ENCODE measurements at places on chromosomes 7 and 10. TPM values are rescaled to one million over a fixed set of nuclear protein-coding genes. Genes with fewer than 3 reads are reported as not detected.
A peak's percentile ranks its signal among the peaks of the same experiment; 100 is the strongest.

- DNase-seq = peak; percentile 58
These were observed 6.5 kb downstream of the HIPK2 start for GRCh38 chr7:139771001-139771956.

- DNase-seq = peak; percentile 44
These were observed 101.1 kb upstream of the PPIF start for GRCh38 chr10:79246209-79246581.

DNA sequence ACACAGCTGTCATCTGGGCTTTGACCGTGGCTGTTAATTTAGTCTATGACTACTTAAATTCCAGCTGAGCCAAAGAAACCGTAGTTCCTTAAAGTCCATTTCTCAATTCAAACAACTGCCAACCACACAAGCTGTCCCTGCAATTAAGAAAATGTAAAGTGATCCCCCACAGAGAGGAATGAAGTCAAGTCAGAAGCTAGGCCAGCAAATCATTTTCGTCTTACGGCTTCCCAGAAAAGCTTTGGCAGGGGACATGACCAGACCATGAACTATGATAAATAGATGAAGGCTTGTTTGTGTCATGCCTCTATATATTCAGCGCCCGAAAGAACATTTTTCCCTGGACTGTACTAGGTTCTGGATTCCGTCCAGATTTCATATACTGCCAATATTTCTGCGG lies 54.6 kb downstream of the HACD1 start:
- DNase-seq = peak; percentile 58

GRCh38 chr7:68833422-68833821 lies 764.9 kb upstream of the AUTS2 start:
- no peak for DNase-seq

DNA sequence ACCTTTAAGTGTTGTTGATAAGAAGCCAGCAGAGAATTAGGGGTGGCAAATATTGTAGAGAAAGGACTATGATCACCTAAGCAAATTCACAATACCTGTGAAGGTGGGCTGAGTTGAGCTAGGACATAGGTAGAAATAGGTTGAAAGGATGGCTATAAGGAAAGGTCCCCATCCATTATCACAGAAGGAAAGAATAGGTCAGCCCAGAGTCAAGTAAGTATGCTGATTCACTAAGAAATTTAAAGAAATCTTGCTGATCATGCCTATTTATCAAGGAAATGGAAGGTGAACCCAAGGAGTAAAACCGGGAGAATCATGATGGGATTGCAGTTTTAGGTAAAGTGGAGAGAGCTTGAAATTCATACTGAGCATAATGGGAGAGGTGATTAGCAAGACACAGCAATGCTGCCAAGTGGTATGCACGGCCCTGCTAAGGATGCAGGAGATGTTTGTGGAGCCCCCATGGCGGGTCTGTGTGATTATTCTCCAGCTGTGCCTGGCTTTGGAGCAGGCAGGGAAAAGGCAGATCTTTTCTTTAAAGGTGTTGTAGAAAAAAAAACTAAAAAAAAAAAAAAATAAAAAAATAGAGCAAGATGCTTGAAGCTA lies 399.4 kb downstream of the PLXDC2 start:
- DNase-seq = no peak

DNA sequence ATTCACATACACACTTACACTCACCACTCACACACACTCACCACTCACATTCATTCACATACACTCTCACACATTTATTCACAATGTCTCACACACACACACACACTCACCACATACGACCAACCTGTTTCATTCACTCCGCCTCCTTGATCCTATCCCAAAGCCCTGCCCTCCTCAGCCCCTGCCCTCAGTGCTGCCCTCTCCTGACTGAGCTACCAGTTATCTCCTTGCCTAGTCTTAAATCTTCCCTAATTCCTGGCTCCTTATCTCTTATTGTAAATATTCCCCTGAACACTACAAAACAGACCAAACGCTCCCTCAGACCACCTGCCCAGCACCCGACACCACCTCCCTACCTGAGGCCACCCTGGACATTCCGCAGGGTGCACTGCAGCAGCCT lies 26.1 kb upstream of the C10orf120 start:
- no peak for DNase-seq

- DNase-seq = no peak
These were observed 3.5 kb downstream of the EBF3 start for GRCh38 chr10:129960481-129961156.

DNA sequence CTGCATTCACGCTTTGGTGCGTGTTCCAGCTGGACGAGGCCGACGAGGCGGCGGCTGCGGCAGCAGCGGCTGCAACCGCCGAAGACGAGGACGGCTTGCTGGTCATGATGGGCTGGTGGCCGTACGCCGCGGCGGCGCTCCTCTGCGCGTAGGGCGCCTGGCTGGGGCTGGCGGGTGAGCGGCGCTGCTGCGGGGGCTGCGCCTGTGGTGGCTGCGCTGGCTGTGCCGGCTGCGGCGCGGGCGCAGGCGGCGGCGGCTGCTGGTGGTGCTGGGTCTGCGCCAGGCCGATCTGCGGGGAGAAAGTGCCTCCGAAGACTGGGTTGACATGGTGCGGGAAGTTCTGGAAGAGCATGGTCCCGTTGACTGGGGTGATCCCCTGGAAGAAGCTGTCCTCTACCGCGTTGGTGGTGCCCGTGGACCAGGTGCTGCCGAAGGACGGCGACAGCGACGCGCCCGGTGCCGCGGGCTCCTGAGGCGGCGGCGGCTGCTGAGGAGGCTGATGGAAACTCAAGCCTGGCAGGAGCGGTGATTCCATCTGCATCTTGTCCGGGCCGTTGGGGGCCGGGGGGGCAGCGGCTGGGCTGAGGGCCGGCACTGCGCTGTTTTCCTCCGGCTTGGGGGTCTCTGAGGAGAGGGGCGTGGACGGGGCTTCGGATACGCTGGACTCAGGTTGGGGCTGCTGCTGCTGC lies 51.1 kb downstream of the CPEB3 start:
- peak; percentile 50 for DNase-seq

DNA sequence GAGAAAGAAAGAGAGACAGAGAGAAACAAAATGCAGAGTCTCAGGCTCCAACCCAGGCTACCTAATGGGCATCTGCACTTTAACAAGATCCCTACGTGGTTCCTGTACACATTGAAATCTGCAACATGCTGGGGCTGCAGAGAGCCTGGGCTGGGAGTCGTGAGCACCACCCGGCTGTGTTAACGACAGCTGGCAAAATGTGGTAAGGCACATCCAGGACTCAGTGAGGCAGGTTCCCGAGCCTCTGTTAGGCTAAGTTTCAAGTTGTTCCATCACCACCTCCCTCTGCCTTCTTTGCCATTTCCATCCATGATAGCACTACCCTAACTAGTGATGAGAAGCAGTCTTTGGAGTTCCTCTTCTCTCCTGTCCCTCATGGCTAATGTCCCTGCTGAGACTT lies 1.4 kb downstream of the AKR1B10 start:
- DNase-seq = no peak

Gene IFIT1B
- not detected for total RNA-seq

Gene FAM24B
- 7.6 TPM for total RNA-seq

Gene OPALIN
- not detected for total RNA-seq

Gene FAM25G
- not detected for total RNA-seq

Gene MMD2
- not detected for total RNA-seq

Measured in Daoy (cell line).